ENCODE measurements at places on chromosomes 4 and X. TPM values are rescaled to one million over a fixed set of nuclear protein-coding genes. Genes with fewer than 3 reads are reported as not detected.

Gene IL21
- not detected for total RNA-seq

Gene NLGN3
- 0.65 TPM for total RNA-seq

Gene DOCK11
- 9.0 TPM for total RNA-seq

Gene GRPR
- total RNA-seq, result not detected

Gene HSD17B13
- total RNA-seq, result not detected

Gene BEX1
- total RNA-seq, result not detected

Gene KIT
- not detected for total RNA-seq

Gene TBX22
- total RNA-seq, result not detected

Gene GPR82
- total RNA-seq, result not detected

Gene RHOXF2
- not detected for total RNA-seq

Gene GPRASP3
- total RNA-seq, result 3.5 TPM

Gene SOWAHD
- 1.4 TPM for total RNA-seq

Gene NSUN7
- total RNA-seq, result 18.5 TPM

Gene GRID2
- not detected for total RNA-seq

Gene GABRE
- total RNA-seq, result 24.5 TPM

Gene ARX
- total RNA-seq, result not detected

Gene TRMT10A
- 6.1 TPM for total RNA-seq

Gene MAGEC1
- 0.28 TPM for total RNA-seq

Gene TTC29
- total RNA-seq, result not detected

Gene TCP11X2
- not detected for total RNA-seq

Gene FAM193A
- 23.4 TPM for total RNA-seq

Gene FAAH2
- total RNA-seq, result 8.2 TPM

Gene TCEAL2
- not detected for total RNA-seq

Gene AADAT
- 3.2 TPM for total RNA-seq

Gene EGF
- total RNA-seq, result 20.4 TPM

Gene PRR32
- not detected for total RNA-seq

Gene TMPRSS11A
- total RNA-seq, result not detected

Gene KLB
- not detected for total RNA-seq

Gene ARHGAP24
- 2.2 TPM for total RNA-seq

Gene CLGN
- 0.38 TPM for total RNA-seq

Gene ASB12
- total RNA-seq, result not detected

Gene HSFX1
- 2.4 TPM for total RNA-seq

Gene MAGEA8
- not detected for total RNA-seq

Gene NPNT
- 0.48 TPM for total RNA-seq

Gene WWC2
- total RNA-seq, result 42.3 TPM

Gene IL15
- 4.2 TPM for total RNA-seq

Gene NEIL3
- total RNA-seq, result 16.2 TPM

Gene ADGRA3
- 51.6 TPM for total RNA-seq

Gene GATA1
- total RNA-seq, result not detected

Gene AKAP14
- total RNA-seq, result 2.7 TPM

Gene RIPPLY1
- total RNA-seq, result not detected

Gene GBA3
- not detected for total RNA-seq

Gene GPRASP1
- 1.1 TPM for total RNA-seq

Gene ZNF630
- total RNA-seq, result 2.3 TPM

Gene LPAR4
- total RNA-seq, result not detected

Gene MAGEB2
- total RNA-seq, result not detected

Gene PCSK1N
- total RNA-seq, result not detected

Gene CSAG3
- total RNA-seq, result 41.6 TPM

Gene EOLA1
- total RNA-seq, result 24.3 TPM

Gene TRAPPC11
- 31.7 TPM for total RNA-seq

Gene LAMP2
- total RNA-seq, result 123 TPM

All from PC-9 (cell line).